ENCODE measurements at places on chromosomes 6 and 20. TPM values are rescaled to one million over a fixed set of nuclear protein-coding genes. Genes with fewer than 3 reads are reported as not detected.

The PHACTR1 gene
- total RNA-seq = 6.3 TPM

The CAGE1 gene
- 0.08 TPM for total RNA-seq

The SCAF8 gene
- total RNA-seq = 39.5 TPM

The NTSR1 gene
- not detected for total RNA-seq

The HAO1 gene
- not detected for total RNA-seq

The HDGFL1 gene
- total RNA-seq = not detected

The TMC2 gene
- not detected for total RNA-seq

DNA sequence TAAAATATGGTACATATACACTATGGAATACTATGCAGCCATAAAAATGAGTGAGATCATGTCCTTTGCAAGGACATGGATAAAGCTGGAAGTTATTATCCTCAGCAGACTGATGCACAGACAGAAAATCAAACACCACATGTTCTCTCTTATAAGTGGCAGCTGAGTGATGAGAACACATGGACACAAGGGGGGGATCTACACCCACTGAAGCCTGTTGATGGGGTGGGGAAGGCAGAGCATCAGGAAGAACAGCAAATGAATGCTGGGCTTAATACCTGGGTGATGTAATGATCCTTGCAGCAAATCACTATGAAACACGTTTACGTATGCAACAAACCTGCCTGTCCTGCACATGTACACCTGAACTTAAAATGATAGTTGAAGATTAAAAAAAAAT is 71.3 kb downstream of the MANEA start:
- H3K27me3 ChIP-seq = no peaks in the 10 kb centered on the region
- H3K4me3 ChIP-seq = no peak overlapping the region
- no peaks in the 10 kb centered on the region for H3K4me1 ChIP-seq

DNA sequence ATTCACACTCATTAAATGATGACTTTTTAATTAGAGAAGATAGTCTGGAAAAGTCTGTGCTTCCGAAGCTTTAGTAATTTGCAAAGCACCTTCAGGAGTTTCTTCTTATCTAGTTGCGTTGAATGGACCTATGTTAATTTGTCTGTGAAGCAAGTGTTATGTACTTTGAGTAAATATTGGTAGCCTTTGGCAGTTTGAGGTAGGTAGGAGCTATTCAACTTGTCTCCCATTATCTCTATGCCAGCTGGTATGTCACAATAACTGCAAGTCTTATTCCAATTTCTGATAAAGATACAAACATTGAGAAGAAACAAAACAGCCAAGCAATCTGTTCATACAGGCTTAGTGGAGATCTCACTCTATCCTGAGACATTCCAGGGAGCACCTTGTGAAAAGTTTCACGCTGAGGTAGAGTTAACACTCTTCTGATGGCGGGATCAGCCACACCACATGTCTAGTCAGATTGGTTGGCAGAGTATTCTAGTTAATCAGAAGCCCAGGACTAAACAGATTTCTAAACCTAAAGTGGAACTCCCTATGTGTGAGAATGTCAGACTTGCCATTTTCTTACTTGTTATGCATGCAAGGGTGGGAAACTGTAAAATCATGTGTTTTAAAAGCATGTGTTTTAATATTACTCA is 219.8 kb upstream of the MANEA start:
- no peaks in the 10 kb centered on the region for H3K27me3 ChIP-seq
- H3K36me3 ChIP-seq = no peaks in the 10 kb centered on the region
- H3K27ac ChIP-seq = no peak overlapping the region
- no peak overlapping the region for H3K4me3 ChIP-seq
- no peaks in the 10 kb centered on the region for H3K4me1 ChIP-seq

GRCh38 chr6:20409427-20409971 is 7.8 kb downstream of the E2F3 start:
- H3K27me3 ChIP-seq = no peaks in the 10 kb centered on the region
- no peak overlapping the region for H3K27ac ChIP-seq
- H3K36me3 ChIP-seq = no peaks in the 10 kb centered on the region
- DNase-seq = no peak
- no peak overlapping the region for H3K4me3 ChIP-seq

GRCh38 chr20:32987044-32987825 is 17.0 kb downstream of the SUN5 start:
- H3K4me1 ChIP-seq = no peaks in the 10 kb centered on the region
- H3K36me3 ChIP-seq = no peaks in the 10 kb centered on the region
- no peak overlapping the region for H3K4me3 ChIP-seq
- no peaks in the 10 kb centered on the region for H3K27me3 ChIP-seq
- no peak for DNase-seq

- peaks cover 32% of the 10 kb centered on the region for H3K4me1 ChIP-seq
- H3K36me3 ChIP-seq = no peaks in the 10 kb centered on the region
- H3K4me3 ChIP-seq = no peak overlapping the region
- no peak overlapping the region for H3K27ac ChIP-seq
These were observed 15.2 kb downstream of the TFEB start for GRCh38 chr6:41720262-41720620.

DNA sequence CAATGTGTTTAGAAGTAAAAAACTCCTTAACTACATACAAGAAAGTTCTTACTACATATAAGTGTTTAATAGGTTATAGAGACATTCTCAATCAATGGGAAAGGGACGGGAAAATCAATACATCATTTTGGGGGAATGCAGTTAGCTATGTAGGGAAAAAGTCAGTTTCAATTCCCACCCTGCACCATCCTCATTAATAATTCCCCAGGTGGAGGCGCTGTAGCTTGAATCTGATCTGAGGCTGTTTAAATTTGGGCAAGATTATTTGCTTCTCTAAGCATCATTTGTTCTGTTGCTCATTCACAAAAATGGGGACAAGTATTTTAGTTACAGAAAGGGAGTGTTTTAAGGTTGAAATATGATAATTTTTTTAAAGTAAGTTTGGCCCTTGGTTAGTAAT is 19.1 kb downstream of the OLIG3 start:
- H3K36me3 ChIP-seq = no peaks in the 10 kb centered on the region
- H3K4me1 ChIP-seq = no peaks in the 10 kb centered on the region
- peaks cover 11% of the 10 kb centered on the region for H3K27me3 ChIP-seq
- DNase-seq = no peak
- no peak overlapping the region for H3K4me3 ChIP-seq

GRCh38 chr20:62523473-62524203 is 47.8 kb upstream of the GATA5 start:
- peaks cover 21% of the 10 kb centered on the region for H3K27me3 ChIP-seq
- no peaks in the 10 kb centered on the region for H3K4me1 ChIP-seq

DNA sequence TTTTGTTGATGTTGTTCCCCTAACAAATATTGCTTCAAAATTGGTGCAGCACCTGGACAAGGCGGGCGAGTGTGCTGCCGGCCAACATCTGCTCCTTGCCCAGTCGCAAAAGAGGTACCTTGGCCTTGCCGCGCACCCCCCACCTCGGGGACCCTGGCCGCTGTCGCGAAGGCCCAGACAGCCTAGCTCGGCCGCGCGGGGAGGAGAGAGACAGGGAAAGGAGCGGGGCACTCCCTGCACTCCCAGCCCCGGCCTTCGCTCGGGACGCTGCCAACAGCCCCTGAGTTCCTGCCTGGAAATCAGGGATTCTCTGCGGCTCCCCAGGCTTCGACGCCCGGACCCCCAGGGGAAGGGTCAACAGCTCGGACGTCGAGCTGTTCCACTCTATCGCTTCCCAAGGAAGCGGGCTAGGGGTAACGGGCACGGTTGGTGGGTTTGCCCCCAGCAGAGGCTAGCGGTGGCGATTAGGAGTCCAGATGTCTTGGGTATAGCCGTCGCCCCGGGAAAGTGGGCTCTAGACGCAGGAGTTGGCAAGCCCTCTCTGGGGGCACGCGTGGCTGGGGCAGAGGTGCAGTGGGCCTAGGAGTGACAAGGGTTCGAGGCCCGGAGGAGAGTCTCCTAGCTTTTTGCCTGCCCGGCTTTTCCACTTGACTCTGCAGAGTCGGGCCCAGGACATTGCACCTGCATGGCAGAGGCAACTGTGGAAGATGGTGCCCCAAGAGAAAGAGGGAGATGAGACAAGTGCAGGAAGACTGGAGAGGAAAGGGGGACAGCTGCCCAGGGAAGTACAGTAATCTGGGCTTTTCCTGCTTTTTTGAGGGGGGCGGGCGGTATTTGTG is 8.2 kb downstream of the POU3F2 start:
- peaks cover 94% of the 10 kb centered on the region for H3K27me3 ChIP-seq
- H3K36me3 ChIP-seq = no peaks in the 10 kb centered on the region
- no peak for DNase-seq
- no peak overlapping the region for H3K4me3 ChIP-seq

GRCh38 chr20:60428651-60429050 is 470.4 kb downstream of the CDH26 start:
- no peaks in the 10 kb centered on the region for H3K27me3 ChIP-seq
- no peak overlapping the region for H3K4me3 ChIP-seq
- no peak for DNase-seq

- no peaks in the 10 kb centered on the region for H3K27me3 ChIP-seq
- no peak for DNase-seq
- H3K36me3 ChIP-seq = no peaks in the 10 kb centered on the region
These were observed 142.7 kb downstream of the LRRC1 start for GRCh38 chr6:53937461-53937860.

DNA sequence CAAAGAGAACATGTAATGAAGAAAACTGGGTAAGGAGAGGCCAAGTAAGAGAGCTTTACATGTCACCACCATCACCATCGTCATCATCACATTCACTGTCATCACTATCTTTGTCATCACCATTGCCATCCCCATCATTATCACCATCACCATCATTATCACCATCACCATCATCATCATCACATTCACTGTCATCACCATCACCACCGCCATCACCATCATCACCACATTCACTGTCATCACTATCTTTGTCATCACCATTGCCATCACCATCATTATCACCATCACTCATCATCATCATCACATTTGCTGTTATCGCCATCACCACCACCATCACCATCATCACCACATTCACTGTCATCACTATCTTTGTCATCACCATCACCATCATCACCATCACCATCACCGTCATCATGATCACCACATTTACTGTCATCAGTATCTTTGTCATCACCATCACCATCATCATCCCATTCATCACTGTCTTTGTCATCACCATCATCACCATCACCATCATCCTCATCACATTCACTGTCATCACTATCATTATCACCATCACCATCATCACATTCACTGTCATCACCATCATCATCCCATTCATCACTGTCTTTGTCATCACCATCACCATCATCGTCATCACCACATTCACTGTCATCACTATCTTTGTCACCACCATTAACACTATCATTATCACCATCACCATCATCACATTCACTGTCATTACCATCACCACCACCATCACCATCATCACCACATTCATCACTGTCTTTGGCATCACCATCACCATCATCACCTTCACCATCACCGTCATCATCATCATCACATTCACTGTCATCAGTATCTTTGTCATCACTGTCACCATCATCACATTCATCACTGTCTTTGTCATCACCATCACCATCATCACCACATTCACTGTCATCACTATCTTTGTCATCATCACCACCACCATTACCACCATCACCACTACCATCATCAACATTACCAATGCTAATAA is 172.3 kb downstream of the ERMARD start:
- H3K4me3 ChIP-seq = no peak overlapping the region
- H3K4me1 ChIP-seq = peaks cover 8% of the 10 kb centered on the region
- no peaks in the 10 kb centered on the region for H3K36me3 ChIP-seq
- DNase-seq = no peak
- no peaks in the 10 kb centered on the region for H3K27me3 ChIP-seq

Measured in adrenal gland (tissue), 19 donors.